ENCODE measurements at places on chromosomes 11 and 22.

DNA sequence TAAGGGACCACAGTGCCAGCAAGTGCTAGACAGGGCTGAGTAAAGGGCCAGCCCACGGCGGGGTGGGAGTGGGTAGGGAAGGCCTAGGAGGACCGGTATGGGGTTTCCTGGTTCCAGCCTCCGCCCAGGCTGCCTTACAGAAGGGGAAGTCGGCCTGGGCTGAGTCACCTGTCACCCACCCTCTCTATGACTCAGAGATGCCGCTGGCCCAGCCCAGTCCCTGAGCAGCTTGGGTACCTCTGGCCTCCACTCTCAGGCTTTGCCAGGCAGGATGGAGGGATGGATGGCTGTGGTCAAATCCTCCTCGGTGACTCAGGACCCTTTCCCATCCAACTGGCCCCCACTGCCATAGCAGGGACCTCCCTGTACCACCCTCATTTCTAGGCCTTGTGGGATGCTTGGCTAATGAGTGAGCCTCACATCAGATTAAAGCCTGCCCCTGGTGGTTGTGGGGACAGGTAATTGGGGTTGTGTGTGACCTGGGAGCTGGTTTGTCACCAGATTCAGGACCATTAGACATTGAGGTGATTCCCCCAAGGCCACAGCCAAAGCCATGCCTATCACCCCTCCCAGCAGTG is 13.9 kb downstream of the SLC35E4 start:
- no peak for DNase-seq

GRCh38 chr11:119375337-119376196 is 5.9 kb downstream of the USP2 start:
- no peak for DNase-seq

DNA sequence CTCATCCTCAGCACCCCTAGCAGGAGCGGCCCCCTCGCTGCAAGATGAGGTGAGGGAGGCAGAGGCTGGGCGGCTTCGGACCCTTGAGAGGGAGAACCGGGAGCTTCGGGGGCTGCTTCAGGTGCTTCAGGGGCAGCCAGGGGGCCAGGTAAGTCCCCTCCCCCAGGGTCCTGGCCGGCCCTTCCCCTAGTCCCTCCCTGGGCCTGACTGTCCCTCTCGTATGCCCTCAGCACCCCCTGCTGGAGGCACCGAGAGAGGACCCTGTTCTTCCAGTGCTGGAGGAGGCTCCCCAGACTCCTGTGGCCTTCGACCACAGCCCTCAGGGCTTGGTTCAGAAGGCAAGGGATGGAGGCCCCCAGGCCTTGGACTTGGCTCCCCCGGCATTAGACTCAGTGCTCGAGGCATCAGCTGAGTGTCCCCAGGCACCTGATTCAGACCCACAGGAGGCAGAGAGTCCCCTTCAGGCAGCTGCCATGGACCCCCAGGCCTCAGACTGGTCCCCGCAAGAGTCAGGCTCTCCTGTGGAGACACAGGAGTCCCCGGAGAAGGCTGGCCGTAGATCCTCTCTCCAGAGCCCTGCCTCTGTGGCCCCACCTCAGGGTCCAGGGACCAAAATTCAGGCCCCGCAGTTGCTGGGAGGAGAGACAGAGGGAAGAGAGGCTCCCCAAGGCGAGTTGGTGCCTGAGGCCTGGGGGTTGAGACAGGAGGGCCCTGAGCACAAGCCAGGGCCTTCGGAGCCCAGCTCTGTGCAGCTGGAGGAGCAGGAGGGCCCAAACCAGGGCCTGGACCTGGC is 4.0 kb downstream of the CCDC88B start:
- DNase-seq, result no peak

GRCh38 chr22:35977136-35977535 is 51.5 kb downstream of the RBFOX2 start:
- DNase-seq, result no peak

GRCh38 chr11:104813532-104813931 is 84.7 kb downstream of the CASP12 start:
- no peak for DNase-seq

- peak; percentile 2 for DNase-seq
These were observed 262.8 kb downstream of the BRD1 start for GRCh38 chr22:49564666-49565515.

DNA sequence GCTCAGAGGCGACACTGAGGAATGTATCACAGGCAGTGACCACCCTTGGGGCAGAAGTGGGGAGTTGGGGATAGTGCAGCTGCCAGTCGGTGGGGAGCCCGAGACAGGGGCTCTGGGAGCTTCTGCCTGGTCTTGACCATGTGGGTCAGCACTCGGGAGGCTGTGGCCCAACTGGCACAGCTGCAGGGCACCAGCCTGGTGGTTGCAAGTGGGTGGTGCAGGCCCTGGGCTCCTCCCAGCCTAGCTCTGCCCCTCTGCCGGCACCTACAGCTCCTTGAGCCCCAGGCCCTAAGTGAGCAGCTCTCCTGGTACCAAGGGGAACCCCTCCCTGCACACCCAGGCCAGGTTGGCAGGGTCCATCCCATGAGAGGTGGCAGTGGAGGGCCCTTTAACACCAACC is 12.6 kb upstream of the RASL10A start:
- no peak for DNase-seq

DNA sequence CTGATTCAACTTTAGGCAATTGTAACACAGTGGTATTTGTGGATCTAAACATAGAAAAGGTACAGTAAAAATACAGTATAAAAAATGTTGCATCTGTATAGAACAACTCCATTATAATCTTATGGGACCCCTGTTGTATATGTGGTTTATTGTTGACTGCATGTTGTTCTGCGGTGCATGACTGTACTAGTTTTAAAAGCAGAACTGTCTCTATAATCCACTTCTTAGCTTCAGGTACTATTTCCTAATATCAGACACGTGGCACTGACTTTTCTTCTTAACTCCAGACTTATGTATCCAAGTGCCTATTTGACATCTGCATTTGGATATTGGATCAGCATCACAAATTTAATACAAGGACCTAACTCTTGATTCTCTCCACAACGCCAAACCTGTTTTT is 41.1 kb downstream of the PACS1 start:
- no peak for DNase-seq

DNA sequence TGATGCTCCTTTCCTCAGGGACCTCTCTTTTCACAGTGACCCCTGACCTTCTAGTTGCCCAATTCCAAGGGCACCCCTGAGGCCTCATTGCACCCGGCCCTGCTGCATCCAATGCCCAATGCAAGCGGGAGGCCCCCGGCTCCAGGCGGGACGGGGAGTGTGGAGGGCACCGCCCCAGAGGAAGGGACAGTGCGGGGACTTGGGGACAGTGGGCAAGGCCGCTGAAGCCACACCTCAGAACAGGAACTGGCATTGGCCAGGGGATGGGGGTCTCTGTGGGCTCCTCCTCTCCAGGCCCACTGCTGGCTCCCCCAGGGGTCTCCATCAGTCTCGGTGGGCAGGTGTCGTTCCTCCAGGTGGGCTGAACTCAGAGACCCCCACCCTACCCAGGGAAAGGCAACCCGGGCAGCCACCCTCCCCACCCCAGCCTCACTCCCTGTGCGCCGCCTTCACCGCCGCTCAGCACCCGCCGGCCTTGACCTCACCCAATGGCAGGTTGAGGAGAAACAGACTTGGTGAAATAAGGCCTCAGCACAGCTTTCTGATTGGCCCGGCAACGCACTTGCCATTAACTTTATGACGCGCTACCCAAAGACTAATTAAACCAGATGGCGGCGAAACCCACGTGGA is 1312.0 kb downstream of the BRD1 start:
- no peak for DNase-seq

DNA sequence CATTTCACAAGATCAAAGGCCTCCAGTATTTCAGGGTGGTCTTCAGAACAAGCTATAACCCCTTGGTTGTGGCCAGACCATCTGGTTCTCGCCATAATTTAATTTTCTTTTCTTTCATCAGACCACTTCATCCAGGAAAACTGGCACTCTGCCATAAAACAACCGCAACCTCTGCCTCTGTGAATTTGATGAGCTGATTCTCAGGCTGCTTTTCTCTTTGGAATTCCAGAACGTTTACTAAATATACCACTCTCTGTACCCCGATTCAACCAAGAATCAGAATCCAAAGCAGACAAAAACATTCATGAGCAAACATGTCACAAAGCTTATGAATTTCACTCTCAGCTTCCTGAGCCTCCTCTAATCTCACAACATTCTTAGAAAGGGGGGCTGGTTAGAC is 331.8 kb upstream of the SYN3 start:
- no peak for DNase-seq

DNA sequence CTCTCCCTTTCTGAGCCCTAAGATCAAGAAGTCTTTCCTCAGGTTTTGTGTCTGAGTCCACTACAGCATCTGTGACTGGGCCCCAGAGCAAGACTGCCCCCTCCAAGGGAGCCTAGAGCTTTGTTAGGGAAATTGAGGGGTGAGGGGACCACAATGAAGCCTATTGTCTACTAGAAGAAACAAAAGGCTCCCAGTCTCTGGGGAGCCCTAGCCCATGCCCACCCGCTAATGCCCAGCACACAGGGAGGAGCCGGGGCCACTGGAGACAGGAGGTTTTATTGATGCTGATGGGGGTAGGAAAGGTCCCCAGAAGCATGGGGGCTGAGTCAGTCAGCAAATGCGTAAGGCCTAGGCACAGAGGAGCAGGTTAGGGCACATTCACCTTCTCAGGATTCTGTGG is 14.0 kb downstream of the RHOG start:
- no peak for DNase-seq

- DNase-seq, result peak; percentile 8
These were observed 17.4 kb upstream of the GNB1L start for GRCh38 chr22:19871845-19872778.

GRCh38 chr11:134223121-134223520 is 646 bp downstream of the NCAPD3 start:
- no peak for DNase-seq

DNA sequence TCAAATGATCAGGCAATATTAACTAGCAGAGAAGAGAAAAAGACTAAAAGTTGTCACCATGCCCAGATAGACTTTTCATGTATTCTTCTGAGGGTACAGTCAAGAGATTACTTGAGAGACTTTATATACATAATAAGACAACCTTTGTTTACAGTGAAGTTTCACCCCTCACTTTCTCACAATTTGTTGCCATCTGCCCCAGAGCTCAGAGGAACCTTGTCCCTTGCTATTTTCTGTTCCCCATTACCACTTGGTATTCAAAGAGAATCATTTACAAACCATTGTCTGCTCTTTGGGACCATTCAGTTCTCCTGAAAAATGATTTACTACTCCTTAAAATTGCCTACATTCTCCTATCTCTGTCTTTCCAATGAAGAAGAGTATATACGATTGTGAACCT is 544.6 kb downstream of the CNTN5 start:
- no peak for DNase-seq

GRCh38 chr11:35943713-35944502 is at the start of gene LDLRAD3:
TSS of gene LDLRAD3 (plus strand) at chr11:35944062. CDS start at chr11:35944099, 37 bp downstream.
- DNase-seq, result peak; percentile 75

DNA sequence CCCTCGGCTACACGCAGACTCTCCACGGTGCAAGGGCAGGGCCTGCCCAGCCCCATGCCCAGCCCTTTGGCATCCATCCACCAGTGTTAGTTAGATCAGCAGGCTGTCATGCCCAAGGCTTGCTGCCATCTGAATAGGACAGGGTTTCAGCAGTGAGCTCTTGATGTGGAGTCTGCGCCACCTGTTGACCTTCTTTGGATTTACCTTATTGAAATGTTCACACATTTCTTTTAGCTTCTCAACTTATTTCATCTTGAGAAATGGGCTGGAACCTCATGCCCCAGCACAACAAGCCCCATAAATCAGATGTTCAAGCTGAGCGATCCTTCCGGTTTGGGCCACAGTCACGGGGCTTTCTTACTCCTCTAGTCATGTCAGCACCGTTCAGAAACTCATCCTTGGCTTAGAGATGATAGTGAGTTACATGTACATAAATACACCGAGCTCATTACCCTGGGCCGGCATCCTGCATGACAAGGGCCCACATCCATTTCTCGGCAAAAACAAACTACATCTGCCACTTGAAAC is 61.7 kb downstream of the PARVB start:
- peak; percentile 96 for DNase-seq

- DNase-seq, result no peak
These were observed 21.5 kb upstream of the MSANTD4 start for GRCh38 chr11:106043540-106043939.

DNA sequence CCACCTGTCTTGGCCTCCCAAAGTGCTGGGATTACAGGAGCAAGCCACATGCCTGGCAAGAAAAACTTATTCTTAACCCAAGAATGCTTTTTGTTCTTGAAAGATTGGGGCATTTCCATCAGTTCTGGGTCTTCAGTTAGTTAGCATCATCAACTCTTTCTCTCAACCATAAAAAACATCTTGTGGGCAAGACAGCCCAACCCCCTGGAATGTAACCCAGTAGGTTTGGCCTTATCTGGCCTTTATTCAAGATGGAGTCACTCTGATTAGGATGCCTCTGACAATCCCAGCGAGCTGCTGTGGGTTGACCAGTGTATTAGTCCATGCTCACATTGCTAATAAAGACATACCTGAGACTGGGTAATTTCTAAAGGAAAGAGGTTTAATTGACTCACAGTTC is 9.2 kb upstream of the TPCN2 start:
- no peak for DNase-seq

GRCh38 chr11:76610871-76611475 is 59.6 kb downstream of the LRRC32 start:
- no peak for DNase-seq

GRCh38 chr11:80144897-80145594 is 704.2 kb upstream of the TENM4 start:
- no peak for DNase-seq

DNA sequence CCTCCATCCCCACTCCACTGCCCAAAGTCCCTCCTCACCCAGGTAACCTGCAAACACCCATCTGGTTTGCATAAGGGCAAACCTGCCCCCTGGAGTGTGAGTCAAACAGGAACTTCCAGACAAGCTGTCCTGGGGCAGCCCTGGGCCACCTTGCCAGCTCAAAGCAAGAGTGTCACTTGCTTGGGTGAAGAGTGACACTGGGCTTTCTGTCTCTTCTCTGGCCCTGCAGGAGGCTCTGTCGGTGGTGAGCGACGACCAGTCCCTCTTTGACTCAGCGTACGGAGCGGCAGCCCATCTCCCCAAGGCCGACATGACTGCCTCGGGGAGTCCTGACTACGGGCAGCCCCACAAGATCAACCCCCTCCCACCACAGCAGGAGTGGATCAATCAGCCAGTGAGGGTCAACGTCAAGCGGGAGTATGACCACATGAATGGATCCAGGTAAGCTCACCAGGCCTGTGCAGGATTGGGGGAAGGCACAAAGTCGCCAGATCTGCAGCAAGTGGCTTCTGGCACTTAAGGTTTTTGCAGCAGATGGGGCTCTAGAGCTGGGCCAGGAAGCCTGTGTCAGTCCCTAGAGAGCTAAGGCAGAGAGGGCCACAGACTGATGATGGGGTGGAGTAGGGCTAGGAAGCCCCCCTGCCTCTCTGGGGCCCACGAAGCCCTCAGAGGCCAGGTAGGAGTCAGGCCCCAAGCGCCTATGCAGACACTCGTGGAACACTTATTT is 64.2 kb downstream of the FLI1 start:
- no peak for DNase-seq

DNA sequence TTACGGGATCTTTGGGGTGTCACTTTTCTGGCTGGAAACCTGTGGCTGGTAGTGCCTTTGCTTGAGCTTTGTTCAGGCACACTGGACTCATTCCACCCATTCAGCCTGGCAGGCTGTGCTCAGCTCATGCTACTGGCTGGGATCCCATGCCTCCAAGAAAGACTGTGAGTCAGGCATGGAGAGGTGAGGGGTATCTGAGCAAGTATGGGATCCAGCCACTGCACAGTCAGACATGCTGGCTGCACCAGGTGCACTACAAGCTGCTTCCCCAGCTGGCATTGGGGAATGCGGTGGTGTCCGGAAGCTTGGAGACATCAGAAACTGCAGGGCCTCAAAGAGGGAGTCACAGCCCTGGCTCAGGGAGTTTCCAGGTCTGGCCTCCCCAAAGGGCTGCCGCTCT is 12.0 kb upstream of the MED17 start:
- no peak for DNase-seq

GRCh38 chr11:12128301-12128751 is 17.9 kb downstream of the MICAL2 start:
- no peak for DNase-seq

Data from gastrocnemius medialis (tissue), 4 donors.